Foreskin keratinocyte (primary cell): ENCODE measurements at places on chromosomes 1 and 21. TPM values are rescaled to one million over a fixed set of nuclear protein-coding genes. Genes with fewer than 3 reads are reported as not detected.

DNA sequence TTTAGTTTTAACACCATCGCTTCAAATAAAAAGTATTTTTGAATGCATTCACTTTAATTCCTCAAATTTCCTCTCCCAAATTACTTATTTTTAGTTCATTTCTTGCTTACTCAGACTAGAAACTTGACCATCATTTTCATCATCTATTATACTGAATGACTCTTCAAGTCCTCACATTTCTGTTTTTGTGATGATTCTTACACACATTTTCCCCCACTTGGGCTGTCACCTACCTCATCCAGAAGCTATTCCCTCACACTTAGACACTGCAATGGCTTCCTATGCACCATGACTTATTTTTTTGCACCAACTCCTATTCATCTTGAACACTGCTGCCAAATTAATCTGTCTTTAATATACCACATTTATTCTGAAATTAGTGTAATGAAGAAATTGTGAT lies 239.6 kb upstream of the DUSP10 start:
- DNase-seq, result no peak

- DNase-seq, result no peak
Measured at GRCh38 chr1:230626232-230626631, 16.0 kb upstream of the COG2 start.

DNA sequence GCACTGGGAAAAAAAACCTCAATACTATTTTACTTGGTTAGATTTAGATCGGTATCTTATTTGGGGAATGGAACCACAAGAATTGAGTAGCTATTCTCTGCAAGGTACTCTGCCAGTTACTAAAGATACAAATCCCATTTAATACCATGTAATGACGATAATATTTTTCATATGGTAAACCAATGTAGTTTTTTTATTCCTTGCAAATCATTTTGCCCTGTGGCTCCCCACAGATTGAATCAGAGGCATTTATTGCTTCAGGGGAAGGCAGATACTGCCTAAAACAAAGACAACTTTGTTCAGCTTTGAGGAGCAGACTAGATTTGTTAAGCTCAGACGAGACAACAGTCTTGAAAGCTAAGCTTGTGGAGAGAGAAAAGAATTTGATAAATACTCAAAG lies 226.7 kb upstream of the RUNX1 start:
- peak; percentile 91 for DNase-seq

Gene HSPB7
- total RNA-seq, result not detected in 2 replicates
